ENCODE measurements at places on chromosomes 12 and 14. TPM values are rescaled to one million over a fixed set of nuclear protein-coding genes. Genes with fewer than 3 reads are reported as not detected.
A peak's percentile ranks its signal among the peaks of the same experiment; 100 is the strongest.

DNA sequence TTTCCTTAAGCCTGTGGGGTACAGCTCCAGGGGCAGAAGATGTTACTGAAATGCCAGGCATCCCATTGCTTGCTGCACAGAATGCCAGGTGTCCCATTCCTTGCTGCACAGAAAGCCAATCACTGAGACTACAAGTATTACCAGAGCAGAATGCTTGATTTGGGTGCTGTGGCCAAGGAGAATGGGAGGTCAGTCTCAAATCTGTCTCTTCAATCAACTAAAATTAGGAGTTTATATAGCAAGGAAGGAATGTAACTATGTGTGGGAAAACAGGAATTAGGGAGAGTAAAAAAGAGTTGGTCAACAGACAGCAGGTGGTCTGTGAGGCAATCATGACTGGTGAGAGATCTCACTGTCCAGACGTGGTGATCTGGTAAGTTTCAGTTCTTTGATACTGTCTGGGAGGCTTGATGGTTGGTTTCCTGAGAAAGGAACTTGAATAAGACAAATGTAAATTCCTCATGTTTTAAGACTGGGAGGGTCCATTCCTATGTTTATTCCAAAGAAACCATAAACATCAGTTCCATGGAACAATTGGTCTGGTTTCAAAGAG, 31.2 kb upstream of the VASH1 start:
- no peak for DNase-seq

DNA sequence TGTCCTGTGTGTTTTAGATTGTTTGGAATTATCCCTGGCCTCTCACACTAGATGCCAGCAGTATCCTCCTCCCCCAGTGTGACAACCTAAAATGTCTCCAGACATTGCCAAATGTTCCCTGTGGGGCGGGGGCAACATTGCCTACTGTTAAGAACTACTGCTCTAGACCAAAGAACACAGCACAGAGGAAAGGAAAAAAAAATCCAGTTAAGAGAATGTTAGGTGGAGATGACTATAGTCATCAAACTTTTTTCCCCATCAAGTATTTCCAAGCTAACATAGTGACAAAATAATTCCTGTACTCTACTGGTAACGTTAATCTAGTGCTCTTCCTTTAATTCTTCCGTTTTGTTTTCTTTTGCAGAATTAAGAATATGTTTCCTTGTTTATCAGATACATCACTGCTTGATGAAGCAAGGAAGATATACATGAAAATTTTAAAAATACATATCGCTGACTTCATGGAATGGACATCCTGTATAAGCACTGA, 3.5 kb downstream of the CDKN1B start:
- no peak for DNase-seq

DNA sequence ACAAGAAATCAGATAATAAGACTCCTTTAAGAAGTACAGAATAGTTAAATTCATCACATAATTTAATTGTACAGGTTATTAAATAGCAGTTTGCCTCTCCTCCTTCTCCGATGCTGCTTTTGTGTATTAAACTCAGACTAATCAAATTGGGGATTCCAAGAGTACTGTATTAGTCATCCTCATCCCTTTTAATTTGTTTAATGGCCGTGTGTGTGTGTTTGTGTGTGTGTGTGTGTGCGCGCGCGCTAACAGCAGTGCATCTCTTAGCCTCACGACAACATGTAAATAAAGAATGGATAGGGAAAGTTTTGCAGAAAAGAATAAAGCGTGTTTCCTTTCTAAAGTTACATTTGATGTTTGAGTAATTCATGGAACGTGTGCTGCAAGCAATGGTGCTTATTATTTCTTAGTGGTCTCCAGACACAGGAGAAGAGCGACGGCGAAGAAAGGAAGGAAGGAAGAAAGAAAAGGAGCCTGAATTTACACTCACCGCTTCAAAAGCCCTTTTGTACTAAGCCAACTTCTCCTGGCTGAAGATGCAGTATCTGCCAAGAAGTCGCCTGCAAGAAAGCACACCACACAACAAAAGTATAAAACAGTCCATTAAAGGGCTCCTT, 220.3 kb downstream of the ASCL1 start:
- DNase-seq, result no peak

DNA sequence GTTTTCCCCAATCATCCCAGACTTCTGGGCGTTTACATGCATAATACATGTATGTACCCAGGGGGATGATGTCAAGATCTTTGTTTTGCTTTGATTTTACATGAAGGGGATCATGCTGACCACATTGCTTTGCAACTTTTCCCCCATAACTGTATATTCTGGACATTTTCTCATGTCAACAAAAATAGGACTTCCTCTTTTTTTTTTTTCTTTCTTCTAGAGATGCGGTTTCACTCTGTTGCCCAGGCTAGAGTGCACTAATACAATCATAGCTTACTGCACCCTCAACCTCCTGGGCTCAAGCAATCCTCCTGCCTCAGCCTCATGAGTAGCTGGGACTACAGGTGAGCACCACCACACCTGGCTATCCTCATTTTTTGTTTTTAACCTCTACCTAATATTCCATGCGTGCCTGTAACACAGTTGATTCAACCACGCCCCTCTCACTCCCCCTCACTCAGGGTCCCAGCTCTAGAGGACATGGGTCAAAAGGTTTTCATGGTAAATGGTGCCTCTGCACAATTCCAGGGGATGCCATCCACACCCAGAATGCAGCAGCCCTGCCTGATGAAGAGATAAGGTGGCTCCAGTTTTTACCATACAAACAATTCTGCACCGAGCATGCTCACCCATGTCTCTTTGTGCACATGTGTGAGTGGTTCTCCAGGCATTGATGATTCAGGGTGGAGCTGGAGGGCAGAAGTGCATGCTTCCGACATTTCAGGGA, 32.0 kb upstream of the CIPC start:
- DNase-seq, result no peak

DNA sequence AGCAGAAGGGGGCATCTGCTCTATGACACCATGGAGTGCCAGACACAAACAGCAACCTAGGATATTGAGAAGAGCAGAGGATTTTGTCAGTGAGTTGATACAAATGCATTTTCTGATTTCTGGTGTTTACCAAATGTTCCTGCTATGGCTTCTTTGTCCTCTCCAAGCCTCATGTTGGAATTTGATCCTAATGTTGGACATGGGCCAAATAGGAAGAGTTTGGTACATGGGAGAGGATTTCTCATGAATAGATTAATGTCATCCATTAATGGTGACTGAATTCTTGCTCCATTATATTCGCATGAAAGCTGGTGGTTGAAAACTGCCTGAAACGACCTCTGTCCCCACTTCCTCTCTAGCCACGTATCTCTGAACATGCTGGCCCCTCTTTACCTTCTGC, 1002.2 kb upstream of the FLRT2 start:
- DNase-seq, result no peak

GRCh38 chr14:69615496-69616407, 4.4 kb downstream of the SUSD6 start:
- DNase-seq, result peak; percentile 68

DNA sequence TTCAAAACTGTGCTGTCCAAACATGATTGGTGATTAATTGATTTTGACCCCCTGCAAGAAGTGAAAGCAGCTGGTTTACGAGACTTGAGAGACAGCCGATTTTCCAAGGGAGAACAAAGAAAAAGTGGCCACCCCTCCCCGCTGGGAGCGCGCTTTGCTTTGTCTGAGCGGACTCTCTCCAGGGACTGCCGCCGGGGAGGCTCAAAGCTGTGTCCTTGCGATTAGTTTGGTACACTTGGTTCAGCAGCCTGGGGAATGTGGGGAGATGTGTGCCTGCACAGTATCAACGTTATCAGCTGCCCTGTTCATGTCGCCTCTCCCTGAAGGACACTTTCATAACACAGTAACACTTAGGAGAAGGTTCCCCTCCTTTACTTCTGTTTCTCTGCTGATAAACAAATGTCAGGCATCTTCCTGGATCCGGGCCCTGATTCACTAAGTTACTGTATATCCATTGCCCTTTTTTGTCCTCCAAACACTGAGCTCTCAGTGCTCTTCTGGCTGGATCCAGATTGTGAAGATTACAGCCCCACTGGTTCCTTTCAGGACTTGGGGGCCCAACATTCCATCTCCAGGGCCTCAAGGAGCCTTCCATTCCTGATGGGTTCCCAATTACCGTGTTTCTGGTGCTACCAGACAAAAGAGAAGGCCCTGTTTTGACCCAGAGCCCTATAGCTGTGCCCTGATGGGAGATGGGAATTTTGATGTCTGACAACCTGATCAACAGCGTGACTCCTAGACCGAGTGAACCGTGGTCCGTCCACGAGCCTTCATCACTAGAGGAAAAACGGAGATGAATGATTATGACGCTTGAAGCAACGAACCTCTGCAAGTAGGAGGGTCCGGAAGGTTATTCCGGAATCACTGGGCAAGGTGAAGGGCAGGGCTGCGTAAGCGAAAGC, 31.7 kb upstream of the TUBA1C start:
- peak; percentile 82 for DNase-seq

Gene MGP
- total RNA-seq, result 12,824 TPM

Gene HOTAIR
- total RNA-seq, result not detected

Gene LALBA
- not detected for total RNA-seq
